ENCODE measurements at places on chromosomes 2 and 18.
A peak's percentile ranks its signal among the peaks of the same experiment; 100 is the strongest.

GRCh38 chr2:183148955-183149354 is 24.7 kb downstream of the NUP35 start:
- no peak for DNase-seq

DNA sequence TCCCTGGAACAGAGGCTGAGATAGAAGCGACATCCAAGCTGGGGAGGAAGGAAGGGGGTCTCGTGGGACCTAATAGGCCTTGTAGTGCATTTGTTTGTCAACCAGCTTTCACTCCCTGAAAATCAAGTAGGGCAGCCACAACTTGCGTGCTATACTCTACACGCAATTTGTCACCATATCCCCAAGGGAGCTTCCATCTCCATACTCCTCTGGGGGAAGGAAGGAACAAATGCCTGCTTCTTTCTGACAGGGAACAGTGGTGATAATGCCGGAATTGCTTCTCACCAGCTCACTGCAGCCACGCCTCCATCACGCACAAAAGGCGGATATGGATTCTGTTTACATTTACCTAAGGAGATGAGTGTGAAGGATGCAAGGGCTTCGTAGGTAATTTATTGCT is 213.4 kb downstream of the TMEM163 start:
- DNase-seq, result no peak

DNA sequence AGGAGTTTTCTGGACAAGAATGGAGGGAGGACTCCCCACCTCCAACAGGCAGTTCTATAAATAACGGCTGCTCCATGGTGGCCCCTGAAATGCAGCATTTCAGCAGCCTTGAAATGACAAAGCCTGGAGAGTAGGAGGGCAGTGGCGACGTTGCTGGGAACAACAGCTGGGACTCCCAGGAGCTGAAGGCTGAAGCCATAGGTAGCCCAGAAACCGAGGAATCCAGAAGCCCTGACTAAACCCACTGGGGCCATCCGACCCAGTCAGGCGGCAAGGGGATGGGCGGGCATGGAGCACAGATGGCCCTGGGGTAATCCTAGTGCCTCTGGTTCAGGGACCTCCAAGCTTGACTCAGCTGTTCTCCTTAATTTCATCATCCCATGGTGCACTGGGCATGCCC is 9.0 kb downstream of the PRKAG3 start:
- DNase-seq, result no peak

DNA sequence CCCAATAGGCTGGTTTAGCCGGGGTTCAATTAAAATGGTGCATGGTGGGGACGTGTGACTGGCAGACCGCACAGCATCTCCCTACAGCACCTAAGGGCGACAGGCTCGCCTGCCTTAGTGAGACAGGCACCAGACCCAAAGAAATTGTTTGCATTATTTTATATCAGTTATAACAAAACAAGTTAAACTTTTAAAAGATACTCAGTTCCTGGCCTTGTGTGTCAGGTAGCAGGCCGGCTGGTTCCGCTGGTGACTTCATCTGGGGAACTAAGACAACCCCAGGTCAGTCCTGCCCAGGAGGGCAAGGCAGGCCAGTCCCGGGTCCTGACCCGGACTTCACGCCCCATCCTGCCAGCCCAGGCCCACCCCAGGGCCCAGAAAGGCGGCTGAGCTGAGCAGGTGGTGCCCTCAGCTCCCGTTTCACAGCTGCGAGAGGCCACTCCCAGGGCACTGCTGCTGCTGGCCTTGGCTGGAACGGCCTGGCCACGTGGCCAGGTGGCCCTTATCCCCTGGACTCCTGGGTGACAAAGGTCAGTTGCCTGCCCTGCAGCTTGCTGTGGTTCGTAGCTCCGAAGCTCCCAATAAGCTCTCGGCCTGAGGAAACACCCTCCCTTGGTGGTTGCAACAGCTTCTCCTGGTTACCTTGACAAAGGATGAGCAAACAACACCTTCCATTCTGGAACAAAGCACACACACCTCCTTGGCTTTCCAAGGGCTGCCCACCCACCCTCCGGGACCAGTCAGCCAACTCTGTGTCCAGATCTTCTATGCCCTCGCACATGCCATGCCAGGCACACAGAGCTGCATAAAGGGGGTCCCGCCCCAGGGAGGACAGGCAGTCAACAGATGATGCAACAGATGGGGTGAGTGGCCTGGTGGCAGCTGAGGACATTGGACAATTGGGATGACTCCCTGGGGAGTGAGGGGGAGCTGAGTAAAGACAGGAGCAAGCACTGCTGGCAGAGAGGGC is 11.3 kb upstream of the AGXT start:
- no peak for DNase-seq

DNA sequence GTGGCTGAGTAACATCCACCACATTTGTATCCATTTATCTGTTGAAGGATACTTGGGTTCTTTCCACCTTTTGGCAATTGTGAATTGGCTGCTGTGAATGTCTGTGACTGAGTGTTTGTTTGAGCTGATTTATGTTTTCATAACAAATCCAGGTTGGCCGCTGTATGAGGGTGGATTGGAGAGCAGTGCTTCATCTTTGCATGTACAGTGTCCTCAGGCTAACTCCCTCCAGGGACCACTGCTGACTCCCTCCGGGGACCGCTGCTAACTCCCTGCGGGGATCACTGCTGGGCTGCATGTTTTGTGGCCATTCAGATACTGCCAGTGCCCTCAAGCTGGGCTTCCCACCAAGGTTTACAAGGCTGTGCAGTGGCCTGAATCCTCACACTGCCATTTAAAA is 10.2 kb downstream of the BOK start:
- peak; percentile 8 for DNase-seq

DNA sequence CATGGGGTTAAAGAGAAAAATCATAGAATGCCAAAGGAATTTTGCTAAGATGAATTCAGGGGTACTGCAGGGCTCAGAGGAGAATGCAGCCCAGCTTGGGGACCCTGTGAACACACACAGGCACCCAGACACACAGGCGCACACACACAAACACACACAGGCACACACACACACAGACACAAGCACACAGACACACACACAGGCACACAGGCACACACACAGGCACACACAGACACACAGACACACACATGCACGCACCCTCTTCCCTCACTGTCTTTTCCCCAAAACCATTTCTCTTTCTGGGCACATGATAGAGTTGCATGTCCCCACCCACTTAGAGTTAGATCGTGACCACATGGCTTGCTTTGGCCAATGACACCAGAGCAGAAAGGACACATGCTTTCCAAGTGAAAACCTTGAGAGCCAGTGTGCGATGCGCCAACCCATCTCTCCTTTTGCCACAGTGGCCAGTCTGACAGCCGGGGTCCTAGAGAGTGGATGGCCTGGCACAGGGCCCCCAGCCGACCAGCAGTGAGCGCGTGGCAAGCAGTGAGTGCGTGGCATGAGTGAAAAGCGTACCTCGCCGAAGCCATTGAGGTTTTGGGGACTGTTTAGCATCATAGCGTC is 163.3 kb downstream of the KLHL29 start:
- DNase-seq, result no peak

DNA sequence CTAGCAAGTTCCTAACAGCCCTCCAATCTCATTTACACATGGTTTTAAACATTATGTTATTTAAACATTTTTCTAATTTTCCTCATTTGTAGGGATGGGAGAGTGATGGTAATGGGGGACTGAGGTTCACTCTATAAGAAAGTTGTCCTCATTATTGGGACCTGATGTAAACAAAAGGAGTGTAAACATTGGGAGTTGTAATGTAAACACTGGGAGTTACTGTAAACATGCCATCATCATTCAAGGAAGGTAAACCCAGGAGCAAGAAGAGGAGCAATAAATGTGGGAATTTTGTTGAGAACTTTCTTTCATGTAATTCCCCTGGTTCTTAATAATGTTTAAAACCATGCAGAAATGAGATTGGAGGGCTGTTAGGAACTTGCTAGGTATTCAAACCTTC is 17.8 kb downstream of the RFTN2 start:
- DNase-seq, result no peak

DNA sequence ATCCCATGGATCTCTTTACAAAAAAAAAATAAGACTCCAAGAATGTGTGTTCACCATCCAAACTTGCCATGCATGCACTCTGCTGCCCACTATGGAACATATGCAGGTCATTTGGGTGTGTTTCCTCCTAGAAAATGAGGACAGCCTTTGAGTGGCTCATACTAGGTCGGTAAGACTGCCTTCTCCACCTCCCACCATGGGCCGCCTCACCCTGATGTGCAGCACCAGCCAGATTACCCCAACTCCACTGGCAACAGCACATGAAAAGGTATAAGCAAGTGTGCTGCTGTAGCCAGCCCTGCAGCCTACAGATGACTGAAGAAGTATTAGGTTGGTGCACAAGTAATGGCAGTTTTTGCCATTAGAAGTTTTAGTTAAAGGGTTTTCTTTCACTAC is 214.2 kb downstream of the ATAD2B start:
- DNase-seq, result peak; percentile 39

GRCh38 chr2:229054311-229054710 is 216.8 kb downstream of the PID1 start:
- DNase-seq, result no peak

- DNase-seq, result no peak
Observed at GRCh38 chr2:85893428-85894258, 4.9 kb upstream of the ST3GAL5 start.

DNA sequence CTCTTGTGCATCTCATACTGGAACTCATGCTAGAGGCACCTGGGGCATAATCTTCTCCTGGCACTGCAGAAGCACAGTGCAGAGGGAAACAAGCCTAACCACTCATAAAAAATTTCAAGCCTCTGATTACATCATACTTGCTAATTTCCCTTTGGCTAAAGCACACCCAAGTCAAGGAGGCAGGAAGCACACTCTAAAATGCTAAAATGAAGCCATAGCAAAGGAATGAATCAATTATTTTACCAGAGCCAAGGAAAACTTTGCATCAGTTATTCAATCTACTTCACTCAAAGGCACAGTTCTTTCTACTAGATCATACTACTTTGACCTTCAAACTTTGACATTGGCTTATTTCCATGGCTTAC is 79.6 kb upstream of the SPOPL start:
- no peak for DNase-seq

DNA sequence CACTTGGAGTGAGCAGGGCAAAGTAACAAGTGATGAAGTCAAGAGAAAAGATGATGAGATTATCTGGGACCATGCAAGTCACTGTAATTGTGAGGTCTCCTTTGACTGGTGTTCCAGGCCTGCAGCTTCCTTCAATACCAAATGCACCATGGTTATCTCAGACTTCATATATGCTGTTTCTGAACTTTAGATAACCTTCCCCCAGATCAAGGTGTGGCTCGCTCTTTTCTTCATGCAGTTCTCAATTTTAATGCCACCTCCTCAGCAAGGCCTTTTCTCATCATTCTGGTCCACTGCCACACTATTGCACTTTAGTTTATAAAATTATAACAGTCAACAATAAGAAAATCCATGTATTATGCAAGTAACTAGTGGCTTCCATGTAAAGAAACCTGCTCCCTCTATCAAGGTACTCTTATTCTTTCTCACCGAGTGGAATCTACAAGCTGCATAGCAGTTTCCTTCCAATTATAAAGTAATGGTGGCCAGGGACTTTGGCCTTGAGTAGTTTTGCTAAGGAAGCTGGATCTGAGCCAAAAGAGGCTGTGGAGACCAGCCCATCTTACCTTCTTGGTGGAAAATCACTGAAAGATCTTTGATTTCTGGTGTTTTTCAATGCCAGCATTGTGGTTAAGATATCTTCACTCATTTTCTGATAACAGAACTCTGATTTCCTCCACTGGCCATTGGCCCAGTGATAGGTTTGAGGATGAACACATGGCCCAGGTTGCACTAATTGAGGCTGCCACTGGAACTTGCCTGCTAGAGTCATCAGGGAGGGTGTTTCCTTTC is 113.6 kb downstream of the KCNE4 start:
- DNase-seq, result no peak

- DNase-seq, result peak; percentile 45
Observed at GRCh38 chr2:239858179-239858578, 167.0 kb downstream of the NDUFA10 start.

GRCh38 chr2:223247136-223247535 is 195.1 kb downstream of the KCNE4 start:
- DNase-seq, result no peak

DNA sequence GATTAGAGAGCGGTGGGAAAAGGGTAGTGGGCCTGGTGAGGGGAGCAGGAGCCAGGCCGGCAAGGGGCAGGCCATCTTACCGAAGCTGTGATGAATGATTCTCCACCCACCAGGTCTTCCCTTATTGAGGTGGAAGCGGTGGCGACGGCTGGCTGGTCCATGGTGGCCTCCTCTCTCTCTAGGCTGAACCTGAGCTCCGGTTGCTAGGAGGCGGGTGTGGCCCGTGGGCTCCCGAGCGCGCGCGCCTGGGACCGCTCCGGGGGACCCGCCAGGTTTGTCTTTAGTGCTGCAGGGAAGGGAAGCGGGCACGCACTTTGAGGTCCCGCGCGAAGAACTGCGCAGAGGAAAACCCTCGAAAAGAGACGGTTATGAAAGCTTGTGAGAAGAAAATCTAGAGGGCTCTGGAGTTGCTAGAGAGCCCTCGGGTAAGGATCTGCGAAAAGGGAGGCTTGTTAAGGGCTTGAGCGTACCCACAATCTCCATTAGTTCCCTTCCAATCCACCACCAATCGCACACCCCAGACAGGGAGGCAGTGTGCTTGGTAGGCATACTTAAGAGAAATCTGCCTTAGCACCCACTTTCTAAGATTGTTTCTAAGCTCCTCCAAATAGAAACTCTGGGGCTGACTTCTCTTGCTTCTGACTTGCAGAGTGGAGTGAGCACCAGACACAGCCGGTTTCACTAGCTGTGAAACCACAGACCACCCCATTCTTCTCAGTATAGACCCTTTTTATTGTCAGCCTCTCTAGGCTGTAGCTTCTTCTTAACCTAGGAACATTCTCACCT is at the start of gene STPG4:
STPG4 (minus strand) TSS at position 218 of the 786 bp plus-strand sequence; CDS start at position 161, 57 bp downstream.
- DNase-seq, result no peak

DNA sequence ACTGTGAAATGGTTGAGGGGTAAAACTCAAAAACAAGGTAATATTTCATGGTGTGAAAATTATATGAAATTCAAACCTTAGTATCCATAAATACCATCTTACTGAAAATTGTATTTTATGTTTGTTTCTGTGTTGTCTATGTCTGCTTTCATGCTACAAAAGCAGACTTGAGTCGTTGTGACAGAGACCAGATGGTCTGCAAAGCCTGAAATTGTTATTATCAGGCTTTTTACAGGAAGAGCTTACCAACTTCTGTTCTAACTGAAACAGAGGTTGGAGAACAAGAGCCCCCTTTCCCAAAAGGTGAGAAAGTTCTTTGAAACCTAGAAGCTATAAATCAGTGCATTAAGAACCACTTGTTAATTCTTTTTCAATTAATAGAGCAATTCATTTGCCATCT is 110.0 kb downstream of the COL4A4 start:
- DNase-seq, result no peak

DNA sequence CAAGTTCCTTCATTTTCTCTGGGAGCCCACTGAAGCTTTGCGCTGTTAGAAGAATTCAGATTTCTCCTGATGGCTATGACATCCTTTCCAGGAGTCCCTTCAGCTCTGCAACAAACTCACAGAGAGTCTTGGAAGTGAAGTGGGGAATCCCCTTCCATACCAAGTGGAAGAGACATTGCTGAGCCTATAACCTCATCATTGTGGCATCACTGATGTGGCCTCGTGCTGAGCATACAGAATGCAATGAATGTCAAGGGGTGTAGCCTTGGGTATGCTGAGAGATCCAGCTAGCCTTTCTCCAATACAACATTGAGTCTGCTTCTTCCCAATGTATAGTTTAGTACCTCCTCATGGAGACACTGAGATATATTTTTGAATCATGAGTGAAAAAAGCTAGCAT is 311.1 kb upstream of the RAB12 start:
- no peak for DNase-seq

- DNase-seq, result no peak
Observed at GRCh38 chr2:142983174-142983573, 105.7 kb downstream of the KYNU start.

GRCh38 chr2:109376115-109376514 is 237.7 kb downstream of the SEPTIN10 start:
- peak; percentile 32 for DNase-seq

- no peak for DNase-seq
Observed at GRCh38 chr2:15560140-15560987, 770 bp downstream of the NBAS start.
